ENCODE measurements at places on chromosomes 1 and 21. TPM values are rescaled to one million over a fixed set of nuclear protein-coding genes. Genes with fewer than 3 reads are reported as not detected.

KLHDC9 gene
- polyA plus RNA-seq, result 4.7 TPM

SH2D5 gene
- not detected for polyA plus RNA-seq

PTAFR gene
- 9.9 TPM for polyA plus RNA-seq

ITGB2 gene
- 103 TPM for polyA plus RNA-seq

LMO4 gene
- 24.5 TPM for polyA plus RNA-seq

NIPAL3 gene
- polyA plus RNA-seq, result 5.8 TPM

GJA4 gene
- polyA plus RNA-seq, result not detected

PRDM15 gene
- 1.2 TPM for polyA plus RNA-seq

PRAMEF13 gene
- not detected for polyA plus RNA-seq

ACKR1 gene
- 9.0 TPM for polyA plus RNA-seq

- DNase-seq, result no peak
Observed at GRCh38 chr1:241332987-241333386, 24.0 kb downstream of the RGS7 start.

- no peak for DNase-seq
Observed at GRCh38 chr21:36478207-36478701, 1.7 kb downstream of the CLDN14 start.

DNA sequence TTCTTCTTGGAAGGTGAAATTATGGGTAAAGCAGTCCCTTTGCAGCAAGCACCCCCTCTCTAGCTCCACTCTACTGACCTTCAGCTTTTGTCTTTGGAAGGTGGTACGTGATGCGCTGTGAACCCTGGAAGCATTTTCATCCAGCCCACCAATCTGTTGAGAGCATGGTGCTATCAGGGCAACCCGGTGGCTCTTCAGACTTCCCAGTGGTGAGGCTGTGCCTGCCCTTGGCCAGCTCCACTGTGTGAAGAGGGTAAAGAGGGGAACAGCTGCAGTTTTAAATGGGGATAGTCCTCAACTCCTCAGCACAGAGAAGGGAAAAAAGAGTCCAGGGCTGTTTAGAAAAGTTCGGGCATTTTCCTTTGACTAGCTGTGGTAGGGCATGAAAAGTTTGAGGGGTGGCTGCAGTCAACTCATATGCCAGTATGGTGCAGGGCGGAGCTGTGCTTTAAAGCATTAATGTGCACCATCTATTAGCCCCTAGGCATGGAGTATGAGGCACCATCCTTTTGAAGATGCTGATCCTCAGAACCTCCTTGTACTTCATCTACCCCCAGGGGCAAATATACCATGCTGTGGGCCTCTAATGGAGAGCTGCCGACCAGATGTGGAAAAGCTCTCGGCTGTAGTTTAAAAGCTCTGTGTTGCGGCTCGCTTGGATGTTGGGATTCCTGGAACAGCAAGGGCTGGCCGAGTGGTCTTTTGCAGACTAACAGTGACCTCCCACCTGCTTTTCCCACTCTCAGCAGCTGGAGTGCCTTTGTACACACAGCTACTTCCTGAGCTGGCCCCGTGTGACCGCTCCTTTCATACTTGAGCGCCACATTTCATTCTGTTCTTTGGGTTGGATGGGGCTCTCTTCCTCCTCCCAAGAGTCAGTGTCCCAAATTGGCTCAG lies 123.0 kb downstream of the PEX14 start:
- peak; percentile 43 for DNase-seq

GRCh38 chr1:67795179-67795912 lies 37.9 kb downstream of the GNG12 start:
- no peak for DNase-seq

DNA sequence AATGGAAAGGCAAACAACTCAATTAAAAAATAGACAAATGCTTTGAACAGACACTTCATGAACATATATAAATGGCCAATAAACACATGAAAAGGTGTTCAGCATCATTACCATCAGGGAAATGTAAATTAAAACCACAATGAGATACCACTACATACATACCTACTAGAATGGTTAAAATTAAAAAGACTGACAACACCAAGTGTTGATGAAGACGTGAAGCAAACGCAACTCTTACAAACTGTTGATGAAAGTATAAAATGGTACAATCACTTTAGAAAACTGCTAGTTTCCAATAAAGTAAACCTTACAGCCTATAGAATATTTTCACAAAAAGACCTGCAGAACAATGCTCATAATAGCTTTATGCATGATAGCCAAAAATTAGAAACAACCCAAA lies 10.1 kb downstream of the EIF2B3 start:
- DNase-seq, result no peak

DNA sequence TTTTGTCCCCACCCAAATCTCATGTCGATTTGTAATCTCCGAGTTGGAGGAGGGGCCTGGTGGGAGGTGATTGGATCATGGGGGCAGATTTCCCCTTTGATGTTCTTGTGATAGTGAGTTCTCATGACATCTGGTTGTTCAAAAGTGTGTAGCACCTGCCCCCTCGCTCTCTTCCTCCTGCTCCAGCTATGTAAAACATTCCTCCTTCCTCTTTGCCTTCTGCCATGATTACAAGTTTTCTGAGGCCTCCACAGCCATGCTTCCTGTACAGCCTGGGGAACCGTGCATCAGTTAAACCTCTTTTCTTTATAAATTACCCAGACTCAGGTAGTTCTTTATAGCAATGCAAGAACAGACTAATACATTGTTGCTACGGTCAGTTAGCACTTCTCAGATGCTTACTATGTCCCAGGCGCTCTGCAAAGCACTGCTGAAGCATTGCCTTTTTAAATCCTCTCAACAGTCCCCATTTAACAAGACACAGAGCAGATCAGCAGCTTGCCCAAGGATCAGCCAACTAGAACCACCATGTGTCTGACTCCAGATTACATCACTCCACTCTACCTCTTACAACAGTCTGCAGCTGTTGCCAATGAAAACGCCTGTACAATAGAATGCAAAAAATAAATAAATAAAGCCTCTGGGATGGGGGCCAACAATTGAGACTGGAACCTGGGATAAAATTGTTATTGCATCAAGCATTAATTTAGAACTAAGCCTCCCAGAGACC lies 52.4 kb upstream of the USP1 start:
- no peak for DNase-seq

DNA sequence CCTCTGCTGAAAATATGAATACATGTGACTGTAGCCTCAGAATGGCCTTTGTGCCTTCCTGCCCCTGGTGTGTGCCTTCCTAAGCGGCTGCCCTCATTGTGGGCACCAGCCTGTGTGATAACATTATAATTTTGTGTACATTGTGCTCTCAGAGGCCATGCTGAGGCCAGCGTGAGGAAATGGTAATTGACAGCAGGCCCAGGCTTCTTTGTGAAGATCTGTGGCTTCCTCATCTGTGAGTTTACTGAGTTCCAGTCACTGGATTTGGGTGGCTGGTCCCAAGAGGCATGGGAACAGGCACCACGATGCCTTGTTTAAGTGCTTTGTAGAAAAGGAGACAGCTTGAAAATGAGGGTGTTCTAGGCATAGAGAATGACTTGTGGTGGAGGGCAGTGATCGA lies 389.3 kb downstream of the OMA1 start:
- no peak for DNase-seq

- DNase-seq, result no peak
Observed at GRCh38 chr1:34631126-34631525, 123.7 kb upstream of the GJB5 start.

GRCh38 chr1:31786366-31787060 lies 22.4 kb upstream of the ADGRB2 start:
- peak; percentile 70 for DNase-seq

GRCh38 chr1:29827237-29827750 lies 591.0 kb downstream of the PTPRU start:
- no peak for DNase-seq

- DNase-seq, result no peak
Observed at GRCh38 chr1:57061369-57061768, 95.6 kb upstream of the C8B start.

GRCh38 chr1:36161641-36162531 lies 5.9 kb downstream of the MAP7D1 start:
- DNase-seq, result no peak

- DNase-seq, result no peak
Observed at GRCh38 chr1:64572222-64572900, 102.4 kb downstream of the CACHD1 start.

DNA sequence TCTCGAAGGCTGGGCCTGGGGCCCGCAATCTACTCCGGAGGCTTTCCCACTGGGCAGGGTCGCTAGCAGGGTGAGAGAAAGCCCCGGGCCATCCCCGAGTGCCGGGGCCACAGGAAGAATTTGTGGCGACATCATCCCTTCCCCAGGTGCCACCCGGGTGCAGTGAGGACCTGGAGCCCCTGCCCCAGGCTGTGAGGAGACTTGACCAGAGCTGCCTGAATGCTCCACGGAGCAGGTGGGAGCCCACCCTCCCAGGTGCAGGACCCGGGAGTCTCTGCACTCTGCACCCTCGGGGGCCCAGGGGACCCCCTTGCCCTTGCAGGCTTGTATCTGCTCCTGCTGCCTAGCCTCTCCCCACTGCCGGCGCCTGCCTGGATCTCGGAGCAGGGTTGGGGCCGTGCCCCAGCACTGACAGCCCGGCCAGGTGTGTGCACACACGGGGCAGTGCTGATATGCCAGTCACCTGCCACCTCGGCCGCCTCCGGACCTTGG lies 67.5 kb upstream of the RGS7 start:
- DNase-seq, result no peak

- no peak for DNase-seq
Observed at GRCh38 chr1:23341931-23342692, 2.0 kb downstream of the HNRNPR start.

GRCh38 chr1:247322849-247323586 lies 8.6 kb downstream of the ZNF496 start:
- no peak for DNase-seq

DNA sequence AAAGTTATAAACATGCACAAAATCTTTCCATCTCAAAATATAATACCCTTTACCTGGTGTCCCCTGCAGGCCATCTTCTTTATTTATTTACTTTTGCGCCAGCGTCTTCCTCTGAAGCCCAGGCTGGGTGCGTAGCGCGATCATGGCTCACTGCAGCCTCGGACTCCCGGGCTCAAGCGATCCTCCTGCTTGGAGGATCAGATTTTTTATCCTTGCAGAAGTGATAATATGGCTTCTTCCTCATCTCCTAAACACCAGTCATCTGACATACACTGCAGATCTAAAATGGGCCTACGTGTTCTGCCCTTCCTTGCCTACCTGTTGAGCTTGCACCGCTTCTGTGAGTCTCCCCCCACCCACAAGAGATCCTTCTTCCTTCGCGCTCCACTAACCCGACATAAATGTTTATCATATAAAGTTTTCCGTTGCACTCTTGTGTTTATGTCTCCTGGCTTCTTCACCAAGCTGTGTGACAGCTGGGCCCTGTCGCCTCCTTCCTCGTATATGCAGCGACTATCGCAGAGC lies 506 bp upstream of the SRP9 start:
- no peak for DNase-seq

DNA sequence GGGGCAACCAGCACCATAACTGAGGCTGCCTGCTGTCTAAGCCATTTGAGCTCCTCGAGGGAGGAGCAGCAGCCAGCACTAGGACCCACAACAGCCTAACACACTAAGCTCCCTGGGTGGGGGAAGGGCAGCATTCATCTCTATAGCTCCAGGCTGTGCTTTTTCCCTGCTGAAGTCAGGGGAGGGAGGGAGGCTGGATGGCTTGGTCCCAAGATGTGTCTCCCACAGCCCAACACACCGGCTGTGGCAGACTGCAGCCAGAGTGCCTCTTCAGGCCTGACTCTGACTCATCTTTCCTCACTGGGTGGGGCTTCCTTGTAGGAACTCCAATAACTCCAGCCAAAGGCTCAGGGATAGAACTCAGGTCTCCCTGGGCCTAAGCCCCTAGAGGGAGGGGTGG lies 296.3 kb downstream of the PRDM2 start:
- no peak for DNase-seq

DNA sequence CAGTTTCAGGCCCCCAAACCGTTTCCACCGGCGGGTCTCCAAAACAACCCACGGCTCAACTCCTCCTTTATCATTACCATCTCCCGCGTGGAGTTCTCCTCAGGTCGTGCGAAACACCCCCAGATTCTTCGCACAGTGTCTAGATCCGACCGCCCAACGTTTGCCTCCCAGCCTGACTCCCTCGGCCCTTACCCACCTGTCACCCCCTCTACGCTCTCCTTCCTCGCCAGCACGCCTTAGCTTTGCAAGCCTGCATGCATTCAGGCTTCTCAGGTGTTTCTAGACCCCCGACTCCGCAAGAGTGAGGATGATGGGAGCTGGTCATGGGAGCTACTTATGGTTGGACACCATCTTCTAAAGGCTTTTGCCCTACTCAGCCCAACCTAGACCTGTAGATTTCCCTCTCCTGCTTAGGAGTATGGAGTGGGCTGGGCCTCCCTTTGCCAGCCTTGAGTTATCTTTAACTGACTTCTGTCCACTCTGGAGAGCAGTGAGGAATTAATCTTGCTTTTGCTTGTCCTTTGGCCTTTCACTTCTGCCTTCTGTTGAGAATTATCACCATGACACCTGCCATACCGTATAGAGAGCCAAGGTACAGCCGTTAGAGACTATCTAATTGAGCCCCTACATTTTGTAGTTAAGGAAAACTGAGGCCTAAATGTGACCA lies 865 bp downstream of the ATP5IF1 start:
- DNase-seq, result no peak

DNA sequence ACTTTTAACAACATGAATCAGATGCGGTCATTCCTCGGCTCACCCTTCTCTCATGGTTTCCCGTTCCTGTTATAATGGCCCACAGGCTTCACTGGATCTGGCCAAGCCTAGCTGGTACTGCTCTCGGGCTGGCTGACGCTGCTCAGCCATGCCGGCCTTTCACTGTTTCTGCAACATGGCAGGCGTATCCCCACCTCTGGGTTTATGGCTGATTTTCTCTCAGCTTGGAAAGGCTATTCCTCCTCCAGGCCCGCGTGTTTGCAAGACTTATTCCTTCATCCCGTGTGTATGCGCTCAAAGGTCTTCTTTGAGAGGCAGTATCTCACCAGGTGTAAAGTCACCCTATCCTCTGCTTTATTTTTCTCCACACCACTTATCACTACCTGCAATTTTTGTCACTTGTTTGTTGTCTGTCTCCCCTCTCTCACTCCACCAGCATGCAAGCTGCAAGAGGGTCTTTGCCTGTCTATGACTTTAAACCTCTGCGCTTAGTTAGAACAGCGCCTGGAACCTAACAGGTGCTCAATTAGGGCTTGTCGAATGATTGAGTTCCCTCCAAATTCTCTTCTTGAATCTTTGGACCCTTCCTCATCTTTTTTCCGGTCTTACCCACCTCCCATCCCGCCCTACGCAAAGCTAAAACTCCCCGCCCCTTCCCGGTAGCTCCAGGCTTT lies 491 bp upstream of the RAP1A start:
- DNase-seq, result peak; percentile 66

- DNase-seq, result peak; percentile 46
Observed at GRCh38 chr1:150960646-150961045, 14.0 kb downstream of the CERS2 start.

DNA sequence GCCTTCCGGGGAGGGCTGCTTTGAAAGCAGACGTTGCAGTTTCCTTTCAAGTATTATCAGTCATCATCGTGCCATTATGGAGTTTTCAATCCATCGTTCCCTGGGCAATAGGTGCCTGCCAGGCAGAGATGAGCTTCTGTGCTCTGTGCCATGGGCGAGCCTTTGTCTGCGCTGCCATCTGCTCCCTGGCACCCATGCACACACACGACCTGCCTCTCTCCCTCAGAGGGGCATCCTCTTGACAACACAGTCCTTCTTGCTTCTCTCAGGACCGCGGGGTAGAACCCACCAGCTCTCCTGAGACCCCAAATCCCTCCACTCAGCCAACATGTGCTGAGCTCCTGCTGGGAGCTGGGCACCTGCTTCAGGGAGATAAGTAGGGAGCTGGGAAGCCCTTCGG lies 149.3 kb downstream of the HMGB4 start:
- no peak for DNase-seq

All from sigmoid colon (tissue), 7 donors.